ENCODE measurements at places on chromosomes 3 and 15.

DNA sequence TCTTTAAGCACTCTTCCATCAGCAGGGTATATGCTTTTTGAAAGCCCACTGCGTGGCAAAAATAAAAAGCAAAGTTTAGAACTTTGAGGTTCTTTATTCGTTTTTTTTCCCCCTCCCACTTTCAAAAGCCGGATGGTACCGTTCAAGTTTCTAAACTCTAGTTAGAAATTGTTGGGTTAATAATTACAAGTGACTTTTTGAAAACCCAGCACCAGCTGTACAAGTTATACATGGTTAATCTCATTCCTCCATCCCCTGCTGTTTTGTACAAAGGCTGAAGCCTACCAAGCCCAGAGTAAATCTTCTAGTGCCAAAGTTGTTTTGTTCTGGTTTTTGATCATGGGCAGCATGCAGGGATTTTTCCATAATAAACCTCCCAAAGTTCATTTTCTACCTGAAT is 48.6 kb downstream of the WDR72 start:
- no peak for DNase-seq

GRCh38 chr3:21520106-21520963 is 230.7 kb downstream of the ZNF385D start:
- no peak for DNase-seq

GRCh38 chr3:162699291-162699690 is 1202.7 kb downstream of the OTOL1 start:
- DNase-seq = no peak

DNA sequence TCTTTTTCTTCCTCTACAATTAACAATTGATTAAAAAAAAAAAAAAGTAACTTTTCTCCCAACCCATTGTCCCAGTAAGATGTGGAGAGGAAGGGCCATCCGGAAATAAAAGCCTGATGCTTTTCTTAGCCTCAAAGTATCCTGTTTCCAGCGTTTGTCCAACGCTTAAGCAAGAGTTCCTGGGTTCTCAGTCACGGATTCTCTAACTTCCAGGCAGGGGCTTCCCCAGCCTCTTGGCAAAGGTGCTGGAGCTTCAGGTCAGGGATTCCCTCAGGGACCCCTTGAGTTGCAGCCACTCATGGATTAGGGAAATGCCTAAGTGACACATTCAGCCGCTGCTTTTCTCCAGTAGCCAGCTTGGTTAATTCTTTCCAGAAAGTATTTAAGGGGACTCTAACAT is 22.3 kb upstream of the C2CD4B start:
- no peak for DNase-seq

DNA sequence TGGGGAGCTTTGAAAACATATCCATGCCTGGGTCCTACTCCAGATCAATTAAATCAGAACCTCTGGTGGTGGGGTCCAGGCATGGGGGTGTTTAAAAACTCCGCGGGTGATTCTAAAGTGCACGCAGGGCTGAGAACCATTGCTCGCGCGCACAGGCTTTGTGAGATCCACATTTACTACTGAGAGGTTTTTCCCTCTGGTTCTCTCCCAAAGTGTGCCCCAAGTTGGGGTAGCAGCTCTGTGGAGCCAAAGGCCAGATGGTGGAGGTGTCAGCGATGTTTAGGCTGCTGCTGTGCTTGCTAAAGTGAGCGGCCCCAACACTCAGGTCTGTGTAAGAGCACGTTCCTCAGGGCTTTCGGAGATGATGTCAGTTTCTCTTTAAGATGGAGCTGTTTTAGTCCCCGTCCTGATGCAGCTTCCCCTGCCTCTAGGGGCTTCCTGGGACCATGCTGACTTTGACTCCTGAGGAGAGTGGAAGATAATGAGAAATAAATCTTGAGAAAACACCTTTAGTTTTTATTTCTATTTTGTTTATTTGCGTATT is 13.4 kb upstream of the MAGEF1 start:
- DNase-seq = no peak

DNA sequence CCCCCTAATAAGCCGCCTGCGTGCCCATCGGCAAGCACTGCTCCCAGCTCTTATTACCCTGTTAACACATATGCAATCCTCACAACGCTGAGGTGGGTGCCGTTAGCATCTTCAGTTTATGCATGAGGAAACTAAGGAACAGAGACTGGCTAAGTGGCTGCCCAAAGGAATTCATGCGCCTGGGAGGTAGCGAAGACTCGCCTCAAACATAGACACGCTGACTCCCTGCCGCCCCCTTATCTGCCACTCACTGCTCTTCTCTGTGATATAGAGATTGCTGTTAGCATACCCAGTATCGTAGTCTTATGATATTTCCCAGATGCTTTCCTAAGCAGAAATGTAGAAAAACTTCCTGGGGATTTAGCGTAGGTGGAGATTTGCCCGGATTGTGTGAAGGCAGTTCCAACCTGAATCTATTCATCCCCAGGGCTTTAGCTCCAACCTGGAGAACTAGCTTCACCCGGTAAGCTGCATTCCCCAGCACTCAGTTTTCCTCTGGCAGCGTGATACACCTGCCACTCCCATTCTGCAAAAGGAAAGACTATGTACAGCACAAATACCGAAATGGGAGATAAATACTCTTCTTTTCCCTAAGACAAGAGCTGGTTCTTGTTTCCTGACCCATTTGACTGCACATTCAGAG is 23.7 kb upstream of the CD47 start:
- no peak for DNase-seq

GRCh38 chr3:96734273-96735009 is 80.0 kb upstream of the EPHA6 start:
- DNase-seq = no peak

- DNase-seq = no peak
Observed at GRCh38 chr15:99717161-99718009, 15.9 kb downstream of the LYSMD4 start.

DNA sequence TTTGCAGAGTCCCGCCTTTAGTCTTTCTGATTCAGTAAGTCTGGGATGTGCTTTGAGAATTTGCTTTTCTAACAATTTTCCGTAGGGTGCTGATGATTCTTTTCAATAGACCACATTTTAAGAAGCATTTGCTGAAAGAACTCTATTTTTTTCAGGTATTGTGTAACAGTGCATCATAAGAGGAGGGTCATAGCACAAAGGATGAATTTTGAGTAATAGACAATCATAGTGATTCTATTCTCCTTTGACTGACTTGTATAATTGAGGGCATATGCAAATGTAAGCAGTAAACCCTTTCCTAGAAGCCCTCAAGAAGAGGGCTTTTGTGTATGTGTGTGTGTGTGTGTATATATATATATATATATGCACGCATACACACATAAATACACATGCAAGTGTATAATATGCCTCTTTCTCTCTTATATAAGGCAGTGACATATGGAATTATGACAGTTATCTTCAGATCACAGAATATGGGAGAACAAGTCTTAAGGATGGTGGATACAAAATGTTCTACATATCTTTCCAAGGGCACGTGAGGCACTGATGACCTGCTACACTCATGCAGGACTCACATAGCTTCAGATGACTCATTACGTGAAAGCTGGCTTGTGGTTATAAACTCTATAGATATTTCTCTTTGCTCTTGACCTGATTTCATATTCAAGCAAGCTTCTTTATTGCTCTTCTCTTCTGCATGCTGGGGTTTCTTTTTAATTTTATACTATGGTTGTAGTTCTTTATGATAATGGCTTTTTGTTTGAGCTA is 6.5 kb upstream of the PLSCR1 start:
- DNase-seq = peak; percentile 49

- no peak for DNase-seq
Observed at GRCh38 chr3:5754602-5755001, 567.1 kb downstream of the EDEM1 start.

DNA sequence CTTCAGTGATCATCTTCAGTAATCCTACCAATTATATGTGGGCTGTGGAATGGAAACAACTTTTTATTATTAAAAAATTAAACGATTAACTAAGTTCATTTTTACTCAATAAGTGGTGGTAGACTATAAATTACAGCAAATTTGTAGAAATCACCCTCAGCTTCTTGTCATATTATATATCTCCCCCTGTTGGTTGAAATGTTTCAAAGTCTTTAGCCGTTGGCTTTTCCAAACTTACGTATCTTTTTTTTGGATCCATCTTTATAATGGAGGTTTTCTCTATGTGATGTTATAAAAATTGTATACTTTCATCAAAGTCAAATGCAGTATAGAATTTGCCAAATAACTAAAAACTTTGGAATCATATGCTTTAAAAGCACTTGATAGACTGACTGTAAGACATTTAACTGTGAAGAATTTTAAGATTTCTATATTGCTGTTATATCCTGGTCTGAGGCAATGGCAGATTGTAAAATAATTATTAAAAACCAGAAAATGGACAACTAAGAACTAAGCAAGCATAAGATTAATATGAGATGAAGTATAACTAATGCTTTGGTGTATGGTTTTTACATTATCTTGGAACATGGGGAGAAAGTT is 44.7 kb downstream of the ATP11B start:
- DNase-seq = no peak

- DNase-seq = no peak
Observed at GRCh38 chr3:195153130-195153529, 117.8 kb downstream of the XXYLT1 start.

- DNase-seq = no peak
Observed at GRCh38 chr3:29168696-29169095, 112.2 kb upstream of the RBMS3 start.

- no peak for DNase-seq
Observed at GRCh38 chr3:18127174-18127858, 297.8 kb downstream of the SATB1 start.

- no peak for DNase-seq
Observed at GRCh38 chr3:142470826-142471225, 23.0 kb upstream of the XRN1 start.

DNA sequence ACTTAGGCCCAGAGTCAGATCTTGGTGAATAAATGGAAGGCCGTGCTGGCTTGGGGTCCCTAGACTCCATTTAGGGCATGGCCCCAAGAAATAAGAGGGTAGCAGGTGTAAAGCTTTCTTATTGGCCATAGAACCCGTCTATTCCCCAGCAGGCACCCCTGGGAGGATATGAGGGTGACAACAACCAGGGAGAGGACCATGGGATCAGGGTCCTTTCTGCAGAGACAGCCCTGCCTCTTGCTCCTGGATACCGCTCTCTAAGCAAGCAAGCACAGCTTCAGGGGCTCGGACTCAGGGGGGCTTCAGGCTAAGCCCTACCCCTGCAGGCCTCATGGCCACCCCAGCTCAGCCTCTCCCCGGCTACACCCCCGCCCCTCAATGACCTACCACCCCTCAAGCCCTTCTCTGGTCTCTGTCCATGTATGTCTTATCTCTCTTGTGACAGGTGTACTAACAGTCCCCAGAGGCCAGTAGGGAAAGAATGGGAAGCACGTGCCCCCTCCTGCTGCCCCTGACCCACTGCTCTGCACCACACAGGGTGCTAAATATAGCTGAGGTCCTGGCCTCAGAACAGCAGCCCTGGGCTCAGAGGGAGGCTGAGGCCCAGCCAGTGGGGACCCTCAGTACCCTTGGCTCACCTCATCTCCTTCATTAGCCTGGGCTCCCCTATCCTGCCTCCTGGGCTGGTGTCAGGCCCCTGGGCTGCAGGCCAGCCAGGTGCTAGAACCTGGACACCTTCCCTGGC is 1.9 kb downstream of the XIRP1 start:
- no peak for DNase-seq

- DNase-seq = no peak
Observed at GRCh38 chr3:67704322-67704721, 49.9 kb upstream of the SUCLG2 start.

DNA sequence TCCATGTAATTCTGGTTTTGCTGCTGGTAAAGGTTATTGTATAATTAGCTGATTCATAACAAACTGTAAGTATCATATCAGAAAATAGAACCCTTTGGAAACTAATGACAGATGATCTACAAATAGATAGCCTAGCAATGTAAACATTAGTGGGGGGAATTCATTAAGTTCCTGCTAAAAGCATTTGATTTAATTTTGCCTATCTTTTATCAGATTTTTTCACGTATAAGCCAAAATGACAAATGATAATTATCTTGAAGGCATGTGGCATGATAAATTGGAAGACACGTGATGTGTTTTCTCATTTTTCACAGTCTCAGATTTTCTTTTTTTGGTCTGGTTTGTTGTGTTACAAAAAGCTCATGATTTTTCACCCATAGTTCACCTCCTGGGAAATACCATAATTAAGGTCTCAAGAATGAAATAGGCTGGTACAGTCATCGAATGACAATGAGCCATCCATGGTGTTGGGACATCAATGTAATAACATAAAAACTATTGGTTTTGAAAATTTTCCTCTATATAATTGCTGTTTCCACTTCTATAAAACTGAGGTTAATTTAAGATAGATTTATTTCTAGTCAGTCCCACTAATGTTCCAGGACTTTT is 325.9 kb upstream of the TBL1XR1 start:
- DNase-seq = no peak

- DNase-seq = no peak
Observed at GRCh38 chr3:5757213-5757804, 569.8 kb downstream of the EDEM1 start.

DNA sequence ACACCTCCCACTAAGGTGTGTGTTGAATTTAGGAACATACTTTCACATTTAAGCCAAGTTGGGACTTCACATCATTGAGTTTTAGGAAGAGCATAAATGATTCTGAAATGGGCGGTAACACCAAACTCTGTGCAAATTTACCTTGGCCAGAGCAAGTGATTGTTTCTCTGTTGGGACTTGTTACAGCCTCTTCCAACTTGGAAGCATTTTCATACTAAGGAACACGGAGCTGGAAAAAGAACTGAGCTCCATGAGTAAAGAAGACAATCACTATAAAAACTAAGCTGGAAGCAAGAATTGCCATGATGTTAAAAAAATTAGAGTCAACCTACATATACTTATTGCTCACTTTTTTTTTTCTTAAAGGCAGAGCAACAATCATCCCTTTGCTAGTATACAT is 371.3 kb downstream of the ERC2 start:
- no peak for DNase-seq

DNA sequence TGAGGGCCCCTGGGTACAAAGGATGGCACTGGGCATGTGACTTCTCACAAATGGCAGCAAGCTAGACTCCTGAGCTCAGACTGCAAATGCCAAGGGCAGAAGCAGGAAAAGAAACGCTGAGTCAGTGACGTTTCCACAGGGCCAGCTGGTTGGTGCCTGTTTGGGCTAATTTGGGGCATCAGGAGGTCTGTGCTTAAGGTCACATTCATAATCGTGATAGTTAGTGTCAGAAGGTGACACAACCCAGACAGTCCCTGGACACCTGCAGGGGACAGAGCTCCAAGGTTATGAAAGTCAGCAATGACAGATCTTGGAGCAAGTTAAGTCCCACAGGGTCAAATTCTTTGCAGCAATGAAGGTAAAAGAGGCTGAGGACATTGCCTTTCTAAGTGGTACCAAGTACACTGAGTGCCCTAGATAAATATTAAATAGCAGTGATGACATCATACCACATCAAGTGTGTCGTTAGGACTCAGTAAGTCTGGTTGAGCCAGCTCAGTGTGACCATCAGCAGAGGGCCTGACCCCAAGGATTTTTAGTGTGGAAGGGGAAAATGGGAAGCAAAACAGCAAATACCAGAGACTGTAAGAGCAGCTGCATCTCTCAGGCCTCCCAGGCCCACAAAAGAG is 556.9 kb upstream of the CFAP20DC start:
- no peak for DNase-seq

- DNase-seq = no peak
Observed at GRCh38 chr3:194308601-194309449, 42.3 kb downstream of the CPN2 start.

GRCh38 chr3:48372377-48372770 is 355 bp downstream of the FBXW12 start:
- no peak for DNase-seq

- DNase-seq = no peak
Observed at GRCh38 chr3:130963444-130963843, 63.2 kb downstream of the ASTE1 start.

- no peak for DNase-seq
Observed at GRCh38 chr3:182735672-182736071, 57.6 kb upstream of the ATP11B start.
